CD4-positive, alpha-beta memory T cell (primary cell): ENCODE measurements at places on chromosomes 2 and 18. TPM values are rescaled to one million over a fixed set of nuclear protein-coding genes. Genes with fewer than 3 reads are reported as not detected.

Gene TWIST2
- polyA plus RNA-seq = not detected

Gene SIX3
- not detected for polyA plus RNA-seq

Gene SH3RF3
- polyA plus RNA-seq = 0.26 TPM

Gene LIMS3
- 6.6 TPM for polyA plus RNA-seq

Gene CD8B2
- not detected for polyA plus RNA-seq

Gene SCN1A
- not detected for polyA plus RNA-seq

Gene CGREF1
- polyA plus RNA-seq = 0.36 TPM

Gene SRD5A2
- polyA plus RNA-seq = not detected

Gene LYPD6B
- not detected for polyA plus RNA-seq

Gene HOXD13
- polyA plus RNA-seq = not detected

Gene TMEM18
- 23.5 TPM for polyA plus RNA-seq

Gene MATN3
- not detected for polyA plus RNA-seq

Gene NEB
- polyA plus RNA-seq = 0.17 TPM

Gene ZNF396
- 1.5 TPM for polyA plus RNA-seq

Gene SUMO1
- 262 TPM for polyA plus RNA-seq

Gene BCL11A
- 1.6 TPM for polyA plus RNA-seq

Gene LIMS4
- polyA plus RNA-seq = 8.0 TPM
